Stimulated activated naive CD4-positive, alpha-beta T cell (primary cell): ENCODE measurements at places on chromosomes 13 and 19.
A peak's percentile ranks its signal among the peaks of the same experiment; 100 is the strongest.

DNA sequence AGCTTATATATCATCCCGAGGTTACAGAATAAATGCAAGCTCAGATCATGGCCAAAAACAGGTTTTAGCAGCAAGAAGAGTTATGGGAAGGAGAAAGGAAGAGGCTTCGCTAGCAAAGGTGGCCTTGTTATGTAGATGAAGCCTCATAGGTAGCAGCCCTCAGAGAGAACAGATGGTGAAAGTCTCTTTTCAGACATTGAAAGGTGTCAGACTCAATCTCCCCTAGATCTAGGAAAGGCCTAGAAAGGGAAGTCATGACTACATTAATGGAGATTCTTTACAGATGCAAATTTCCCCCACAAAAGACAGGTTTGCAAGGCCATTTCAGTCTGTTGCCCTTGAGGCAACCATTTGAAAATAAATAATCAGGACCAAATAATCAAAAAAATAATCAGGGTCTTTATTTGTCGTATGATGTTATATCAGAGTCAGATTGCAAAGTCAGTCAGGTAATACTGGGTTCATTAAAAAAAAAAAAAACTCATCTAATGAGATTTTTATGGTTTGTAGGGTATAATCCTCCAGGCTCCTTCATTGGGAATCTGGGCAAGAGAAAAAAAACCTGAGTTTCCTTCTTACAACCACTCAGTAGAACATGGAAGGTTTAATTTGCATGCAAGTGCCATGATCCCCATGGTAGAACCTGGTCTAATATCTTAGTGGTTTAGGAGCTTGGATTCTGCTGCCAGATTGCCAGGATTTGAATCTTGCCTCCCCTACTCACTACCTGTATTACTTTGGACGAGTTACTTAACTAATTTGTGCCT, 50.8 kb upstream of the HTR2A start:
- no peak for DNase-seq

DNA sequence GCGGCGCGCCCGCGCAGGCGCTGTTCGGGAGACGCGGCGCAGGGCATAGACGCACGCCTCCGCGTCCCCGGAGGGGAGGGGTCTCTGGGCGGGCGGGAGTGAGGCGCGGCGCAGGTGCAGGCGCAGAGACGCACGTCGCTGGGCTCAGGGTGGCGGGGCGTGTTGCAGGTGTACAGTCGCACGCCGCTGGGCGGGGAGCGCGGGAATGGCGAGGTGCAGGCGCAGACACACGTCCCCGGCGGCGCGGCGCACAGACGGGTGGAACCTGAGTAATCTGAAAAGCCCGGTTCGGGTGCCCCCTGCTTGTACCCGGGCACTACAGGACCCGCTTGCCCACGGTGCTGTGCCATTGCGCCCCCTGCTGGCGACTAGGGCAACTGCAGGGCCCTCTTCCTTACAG, 44.7 kb downstream of the PLPP2 start:
- DNase-seq, result no peak

DNA sequence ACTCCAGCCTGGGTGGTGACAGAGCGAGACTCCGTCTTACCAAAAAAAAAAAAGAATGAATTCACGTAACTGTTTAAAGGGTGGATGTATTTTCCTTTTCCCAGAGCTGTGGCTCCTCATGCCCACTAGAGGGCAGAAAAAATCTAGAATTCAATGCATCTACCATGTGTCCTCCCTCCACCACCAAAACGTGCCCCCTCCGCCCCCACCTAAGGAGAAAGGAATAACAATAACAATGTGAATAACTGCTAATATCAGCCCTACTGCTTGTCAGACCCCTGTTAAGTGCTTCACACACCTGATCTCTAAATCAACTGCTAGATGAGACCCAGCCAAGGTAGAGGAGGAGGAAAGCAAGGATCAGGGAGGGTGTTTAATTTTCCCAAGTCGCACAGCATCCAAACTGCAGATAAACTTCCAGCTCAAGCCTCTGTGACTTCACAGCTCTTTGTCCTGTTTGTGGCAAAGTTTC, 20.2 kb upstream of the PNMA8B start:
- DNase-seq, result peak; percentile 59

DNA sequence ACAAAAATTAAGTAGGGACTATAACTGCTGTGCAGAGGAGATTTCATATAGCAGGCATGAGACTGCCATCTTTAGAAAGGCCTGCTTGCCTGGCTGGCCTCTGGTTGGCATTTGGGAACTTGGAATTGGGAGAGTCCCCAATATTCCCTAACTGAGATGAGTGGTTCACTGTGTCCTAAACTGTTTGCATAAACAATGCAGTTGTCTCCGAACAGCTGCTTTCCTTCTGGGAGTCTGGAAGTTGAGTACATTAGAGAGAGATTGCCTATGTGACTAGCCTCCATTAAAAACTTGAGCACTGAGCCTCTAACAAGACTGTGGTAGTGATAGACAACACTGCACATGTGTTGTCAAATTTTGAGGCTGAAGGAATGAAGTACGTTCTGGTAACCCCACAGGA, 47.4 kb downstream of the STOML3 start:
- no peak for DNase-seq

DNA sequence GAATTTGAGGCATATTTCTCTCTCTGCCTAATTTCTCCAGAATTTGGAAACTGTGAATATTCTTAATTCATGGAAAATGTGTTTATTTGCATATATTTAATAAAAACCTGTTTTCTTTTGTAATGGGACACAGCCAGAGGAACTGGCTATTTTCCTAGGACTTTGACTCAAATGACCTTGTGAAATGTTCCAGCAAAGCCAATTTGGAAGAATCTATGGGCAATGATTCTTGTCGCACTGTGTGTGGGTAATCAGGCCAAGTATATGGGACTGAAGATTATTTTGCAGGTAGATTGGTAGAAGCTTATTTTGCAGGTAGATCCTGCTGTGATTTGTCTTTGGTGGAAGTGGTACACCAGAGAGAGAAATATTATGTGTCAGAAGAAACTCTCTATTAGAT, 38.8 kb downstream of the SUCLA2 start:
- DNase-seq, result no peak

DNA sequence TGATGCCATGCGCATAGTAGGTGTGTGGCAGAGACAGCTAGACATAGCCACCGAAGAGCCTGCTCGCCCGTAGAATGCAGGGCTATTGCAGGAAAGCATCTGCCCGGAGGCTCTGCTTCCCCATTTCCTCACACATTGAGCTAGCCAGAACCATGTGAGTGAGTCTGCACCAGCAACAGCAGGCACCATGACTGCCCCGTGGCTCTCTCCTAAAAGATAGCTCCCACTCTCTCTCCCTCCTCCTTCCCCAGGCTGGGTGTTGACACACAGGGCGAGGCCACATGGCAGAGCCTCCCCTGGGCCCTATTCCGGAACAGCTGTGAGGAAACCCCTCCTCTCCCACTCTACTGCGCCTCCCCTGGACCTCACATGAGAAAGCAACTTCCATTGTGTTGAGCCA, 52.3 kb upstream of the ATP12A start:
- DNase-seq, result no peak

GRCh38 chr19:41297628-41298347, 12.2 kb upstream of the CCDC97 start:
- DNase-seq, result no peak

DNA sequence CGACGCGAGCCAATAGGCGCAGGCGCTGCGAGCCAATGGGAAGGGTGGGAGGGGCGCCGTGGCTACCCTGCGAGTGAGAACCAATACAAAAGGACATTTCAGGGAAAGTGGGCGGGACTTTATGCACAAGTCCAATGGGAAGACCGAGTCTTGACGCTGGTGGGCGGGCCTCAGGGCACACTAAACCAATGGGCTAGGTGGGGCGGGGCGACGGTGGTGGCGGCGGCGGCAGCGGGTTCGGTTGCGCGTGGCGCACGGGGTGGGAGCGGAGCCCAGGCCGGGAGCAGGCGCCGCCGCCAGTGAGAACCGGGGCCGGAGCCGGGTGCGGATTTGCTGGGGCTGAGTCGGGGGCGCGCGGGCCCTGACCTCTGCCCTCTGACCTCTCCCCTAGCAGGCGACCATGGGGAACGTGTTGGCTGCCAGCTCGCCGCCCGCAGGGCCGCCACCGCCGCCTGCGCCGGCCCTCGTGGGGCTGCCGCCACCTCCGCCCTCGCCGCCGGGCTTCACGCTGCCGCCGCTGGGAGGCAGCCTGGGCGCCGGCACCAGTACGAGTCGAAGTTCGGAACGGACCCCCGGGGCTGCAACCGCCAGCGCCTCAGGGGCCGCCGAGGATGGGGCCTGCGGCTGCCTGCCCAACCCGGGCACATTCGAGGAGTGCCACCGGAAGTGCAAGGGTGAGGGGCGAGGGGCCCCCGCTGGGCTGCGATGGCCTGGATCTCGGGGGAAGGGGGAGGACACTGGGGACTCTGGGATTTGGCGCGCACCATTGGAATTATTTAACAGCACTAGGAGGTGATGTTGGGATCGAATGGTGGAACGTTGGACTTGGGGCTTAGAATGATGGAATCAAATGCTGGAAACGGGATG, at the start of gene TOMM40:
Gene TOMM40 (plus strand): TSS at position 239 of the 867 bp plus-strand sequence. CDS start 162 bp downstream, at position 401.
- DNase-seq, result no peak

DNA sequence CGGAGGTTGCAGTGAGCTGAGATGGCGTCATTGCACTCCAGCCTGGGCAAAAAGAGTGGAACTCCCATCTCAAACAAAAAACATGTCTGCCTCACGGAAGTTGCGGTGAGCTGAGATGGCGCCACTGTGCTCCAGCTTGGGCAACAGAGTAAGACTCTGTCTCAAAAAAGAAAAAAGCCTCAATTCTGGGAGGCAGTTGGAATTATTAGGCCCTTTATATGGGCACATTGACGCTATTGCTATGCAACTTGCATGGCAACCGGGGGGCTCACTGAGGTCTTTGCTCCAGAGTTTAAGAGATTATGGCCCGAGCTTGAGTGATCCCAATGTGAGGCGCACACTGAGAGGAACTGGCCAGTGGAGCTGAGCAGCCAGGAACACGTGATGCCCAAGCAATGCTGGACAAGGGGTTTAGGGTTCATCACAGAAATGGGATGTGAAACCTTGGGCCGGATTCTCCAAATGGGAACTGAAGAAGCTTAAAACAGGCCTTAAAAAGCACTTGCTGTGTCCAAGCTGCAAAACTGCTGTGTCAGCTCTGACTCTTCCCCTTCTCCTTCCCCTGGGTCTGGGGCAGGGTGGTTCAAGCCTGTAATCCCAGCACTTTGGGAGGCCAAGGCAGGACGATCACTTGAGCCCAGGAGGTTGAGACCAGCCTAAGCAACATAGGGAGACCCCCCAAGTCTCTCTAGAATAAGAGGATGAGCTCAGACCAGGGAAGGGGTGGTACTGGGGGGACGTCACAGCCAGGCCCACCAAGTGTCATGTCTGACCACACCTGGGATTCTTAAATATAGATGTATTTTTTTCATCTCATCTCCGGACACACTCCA, 2.5 kb downstream of the FTL start:
- DNase-seq, result no peak

- DNase-seq, result no peak
Measured at GRCh38 chr13:67642657-67643056, 412.5 kb upstream of the PCDH9 start.

- no peak for DNase-seq
Measured at GRCh38 chr13:25687471-25688225, 315.9 kb downstream of the ATP8A2 start.

- DNase-seq, result peak; percentile 39
Measured at GRCh38 chr13:42110410-42111155, 62.1 kb downstream of the DGKH start.

DNA sequence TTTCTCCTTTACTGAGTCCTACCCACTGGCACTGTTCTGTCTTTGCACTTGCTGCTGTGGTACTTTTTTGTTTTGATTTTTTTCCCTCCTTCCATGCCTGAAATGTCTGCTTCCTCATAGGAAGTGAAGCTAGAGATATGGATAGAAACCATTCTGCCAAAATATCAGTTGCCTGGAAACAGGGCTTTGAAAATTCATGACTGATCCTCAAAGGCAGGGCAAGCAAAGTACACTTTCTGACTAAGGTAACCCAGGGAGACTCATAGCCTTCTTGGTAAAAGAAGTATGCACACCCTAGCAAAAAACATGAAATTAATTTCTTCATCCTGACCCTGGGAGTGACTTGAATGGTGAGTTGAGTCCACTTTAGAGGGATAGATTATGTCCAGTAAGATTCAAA, 329.8 kb downstream of the MYO16 start:
- no peak for DNase-seq

- DNase-seq, result no peak
Measured at GRCh38 chr13:77874406-77874805, 44.2 kb downstream of the EDNRB start.

- no peak for DNase-seq
Measured at GRCh38 chr13:111295886-111296285, 24.6 kb upstream of the TEX29 start.

DNA sequence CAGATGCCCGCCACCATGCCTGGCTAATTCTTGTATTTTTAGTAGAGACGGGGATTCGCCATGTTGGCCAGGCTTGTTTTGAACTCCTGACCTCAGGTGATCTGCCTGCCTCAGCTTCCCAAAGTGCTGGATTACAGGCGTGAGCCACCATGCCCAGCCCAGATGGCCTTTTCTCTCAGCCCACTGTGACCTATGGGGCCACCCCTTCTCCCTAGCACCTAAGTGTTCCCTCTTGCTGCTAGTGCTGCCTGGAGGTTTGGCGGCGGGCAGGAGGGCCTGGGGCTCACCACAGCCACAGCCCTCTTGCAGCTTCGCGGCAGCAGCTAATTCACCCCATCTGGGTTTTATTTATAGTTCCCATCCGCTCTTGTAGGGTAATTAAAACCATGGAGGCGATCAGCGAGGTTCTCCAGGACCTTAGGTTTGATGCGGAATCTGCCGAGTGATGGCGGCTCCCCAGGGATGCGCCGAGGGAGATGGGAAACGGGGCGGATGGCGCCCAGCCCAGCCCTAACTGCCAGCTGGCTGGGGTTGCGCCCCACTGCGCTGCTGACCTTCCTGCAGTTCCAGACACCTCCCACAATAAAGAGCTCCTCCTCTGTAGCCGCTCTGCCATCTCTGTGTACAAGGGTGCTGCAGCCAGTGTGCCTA, 3.3 kb downstream of the REX1BD start:
- DNase-seq, result no peak

DNA sequence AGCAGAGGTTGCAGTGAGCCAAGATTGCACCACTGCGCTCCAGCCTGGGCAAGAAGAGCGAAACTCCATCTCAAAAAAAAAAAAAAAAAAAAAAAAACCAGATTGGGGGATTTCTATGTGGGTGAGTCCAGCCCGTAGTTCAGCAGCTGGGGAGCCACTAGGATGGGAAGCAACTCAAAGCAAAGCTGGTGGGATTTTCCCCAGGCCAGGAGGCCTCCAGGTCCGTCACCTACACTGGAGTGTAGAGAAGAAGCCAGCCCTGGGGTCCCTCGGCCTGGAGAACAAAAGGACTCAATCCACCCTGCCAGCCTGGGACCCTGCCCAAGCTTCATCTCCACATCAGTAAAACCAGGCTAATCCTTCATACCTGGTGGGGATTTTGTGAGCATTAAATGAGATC, 121.3 kb upstream of the CACNA1A start:
- no peak for DNase-seq

DNA sequence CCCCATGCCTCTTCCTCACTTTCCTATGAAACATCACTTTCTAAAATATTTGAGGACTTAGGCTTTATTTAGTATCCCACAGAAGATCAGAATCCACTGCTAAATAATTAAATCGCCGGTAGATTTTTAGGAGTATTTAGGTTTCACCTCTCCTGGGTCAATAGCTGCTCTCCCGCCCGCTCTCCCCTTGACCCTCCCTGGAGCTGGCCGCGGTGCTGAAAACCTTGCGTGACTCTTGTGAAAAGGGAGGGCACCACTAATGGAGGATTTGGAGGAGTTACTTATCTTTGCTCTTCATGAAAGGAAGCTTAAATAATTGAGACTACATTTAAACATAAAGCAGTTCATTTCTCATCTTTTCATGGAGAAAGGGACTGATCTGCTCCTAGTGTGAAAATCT, 14.1 kb downstream of the POU4F1 start:
- no peak for DNase-seq
